HL-60 (cell line): ENCODE measurements at places on chromosomes 13 and 19.

DNA sequence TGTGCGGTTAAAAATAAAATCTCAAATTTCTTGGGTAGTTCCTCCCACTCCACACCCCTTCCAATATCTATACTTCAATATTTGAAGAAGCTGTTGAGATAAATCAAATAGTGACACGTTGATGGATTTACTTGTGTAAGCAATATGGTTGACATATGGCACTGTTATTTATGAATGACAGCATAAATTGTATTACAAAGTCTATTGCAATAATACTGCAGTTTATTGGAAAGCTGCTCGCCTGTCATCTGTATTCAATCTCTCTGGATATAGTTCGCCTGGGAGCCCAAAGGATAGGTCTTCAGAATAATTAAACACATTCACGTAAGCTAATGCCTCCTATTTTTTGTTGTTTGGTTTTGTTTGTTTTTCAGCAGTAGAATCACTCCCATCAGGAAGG, 5.0 kb upstream of the ZIC5 start:
- no peak for DNase-seq

DNA sequence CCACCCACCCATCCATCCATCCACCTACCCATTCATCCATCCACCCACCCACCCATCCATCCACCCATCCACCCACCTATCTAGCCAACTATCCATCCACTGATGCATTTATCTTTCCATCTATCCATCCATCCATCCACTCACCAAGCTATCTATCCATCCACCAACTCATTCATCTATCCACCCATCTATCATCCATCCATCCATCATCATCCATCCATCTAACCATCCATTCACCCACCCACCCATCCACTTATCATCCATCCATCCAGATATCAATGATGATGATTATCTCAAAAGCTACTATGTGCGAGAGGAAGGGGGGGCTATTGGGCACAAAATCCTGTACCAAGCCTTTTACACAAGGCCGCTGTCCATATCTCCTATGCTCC, 5.5 kb downstream of the YIF1B start:
- DNase-seq = no peak

DNA sequence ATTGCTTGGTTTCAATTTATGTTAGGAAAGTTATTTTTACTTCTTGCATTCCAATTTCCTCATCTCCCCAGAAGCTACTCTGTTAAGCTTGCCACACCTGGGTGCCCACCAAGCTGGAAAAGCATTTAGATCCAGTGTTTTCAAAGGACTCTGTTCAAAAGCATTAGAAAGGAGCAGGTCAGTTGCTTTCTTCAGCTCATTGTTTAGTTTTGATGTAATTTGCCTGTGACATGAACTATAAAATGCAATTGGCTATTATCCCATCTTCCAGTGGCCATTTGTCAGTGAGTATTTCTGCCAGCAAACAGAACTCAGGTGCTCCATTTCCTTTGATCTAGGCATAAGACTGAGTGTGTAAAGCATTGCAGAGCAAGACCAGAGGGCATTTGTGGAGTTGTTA, 46.7 kb upstream of the RNF113B start:
- DNase-seq = no peak

DNA sequence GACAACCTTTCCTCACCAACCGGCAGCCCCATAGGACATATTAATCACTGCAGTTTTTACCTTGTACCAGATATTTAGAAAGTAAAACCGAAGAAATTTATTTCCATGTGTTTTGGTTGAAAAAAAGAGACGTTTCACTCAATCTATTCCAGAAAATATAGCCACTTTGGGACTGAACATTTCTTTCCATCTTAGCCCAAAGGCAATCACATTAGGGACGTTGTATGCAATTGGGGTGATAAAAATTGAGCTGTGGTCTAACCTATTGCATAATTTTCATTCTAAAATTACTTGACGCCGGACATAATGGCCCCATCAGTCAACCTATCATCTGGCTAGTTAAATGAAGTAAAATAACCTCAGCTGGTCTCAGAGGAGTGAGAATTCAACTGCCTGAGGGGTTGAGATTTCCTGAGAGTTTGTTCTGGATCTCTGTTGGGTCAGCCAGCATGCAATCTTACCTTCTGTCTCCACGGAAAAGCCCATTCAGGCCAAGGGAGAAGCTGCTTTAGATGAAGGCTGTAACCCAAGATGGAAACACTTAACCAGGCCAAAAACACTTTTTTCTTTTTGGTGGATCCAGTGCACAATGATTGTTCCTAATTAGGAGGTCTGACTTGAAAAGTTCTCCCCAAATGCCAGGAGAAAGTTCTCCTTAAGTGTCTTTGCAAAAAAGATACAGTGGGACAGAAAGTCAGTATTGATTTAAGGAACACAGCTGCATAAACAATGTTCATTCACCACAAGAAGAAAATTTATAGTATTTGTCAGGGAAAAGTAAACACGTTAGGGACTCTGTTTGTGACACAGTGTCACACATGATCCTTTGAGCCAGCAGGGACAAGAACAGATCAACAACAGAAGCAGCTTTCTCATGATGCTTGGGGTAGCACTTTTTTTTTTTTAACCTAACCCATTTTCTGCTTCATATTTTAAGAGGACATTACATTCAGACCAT, 34.1 kb downstream of the DLEU7 start:
- DNase-seq = no peak

DNA sequence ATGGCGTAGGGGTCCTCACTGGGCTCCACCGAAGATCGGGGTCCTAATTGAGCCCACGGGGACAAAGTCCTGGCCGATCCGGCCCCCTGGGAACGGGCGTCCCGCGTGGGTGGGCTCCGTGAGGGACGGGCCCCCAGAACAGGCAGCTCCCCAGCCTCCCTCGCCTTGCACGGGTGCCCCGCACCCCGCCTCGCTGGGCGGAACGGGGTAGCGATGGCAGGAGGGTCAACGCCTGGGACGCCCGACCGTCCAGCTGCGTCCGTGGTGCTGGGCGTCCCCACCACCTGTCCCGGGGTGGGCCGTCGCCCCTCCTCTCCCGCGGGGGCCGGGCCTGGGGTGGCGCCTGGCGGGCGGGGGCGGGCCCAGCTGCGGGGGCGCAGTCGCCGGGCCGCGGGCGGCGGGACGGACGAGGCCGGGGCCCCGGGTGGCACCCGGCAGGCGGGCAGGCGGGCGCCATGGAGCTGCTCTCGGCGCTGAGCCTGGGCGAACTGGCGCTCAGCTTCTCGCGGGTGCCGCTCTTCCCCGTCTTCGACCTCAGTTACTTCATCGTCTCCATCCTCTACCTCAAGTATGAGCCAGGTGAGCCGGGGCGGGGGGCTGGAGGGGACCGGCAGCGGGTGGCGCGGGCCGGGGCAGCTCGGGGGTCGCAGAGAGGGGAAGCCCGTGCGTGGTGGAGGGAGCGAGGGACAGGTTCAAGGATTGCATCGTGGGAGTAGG, at the start of gene TMEM38A:
TMEM38A (plus strand) TSS at position 377 of the 717 bp plus-strand sequence; CDS start at position 456, 79 bp downstream.
- no peak for DNase-seq
